Right hindlimb (tissue), 1 donor: ENCODE measurements at places on chromosomes 1 and 21.
A peak's percentile ranks its signal among the peaks of the same experiment; 100 is the strongest.

DNA sequence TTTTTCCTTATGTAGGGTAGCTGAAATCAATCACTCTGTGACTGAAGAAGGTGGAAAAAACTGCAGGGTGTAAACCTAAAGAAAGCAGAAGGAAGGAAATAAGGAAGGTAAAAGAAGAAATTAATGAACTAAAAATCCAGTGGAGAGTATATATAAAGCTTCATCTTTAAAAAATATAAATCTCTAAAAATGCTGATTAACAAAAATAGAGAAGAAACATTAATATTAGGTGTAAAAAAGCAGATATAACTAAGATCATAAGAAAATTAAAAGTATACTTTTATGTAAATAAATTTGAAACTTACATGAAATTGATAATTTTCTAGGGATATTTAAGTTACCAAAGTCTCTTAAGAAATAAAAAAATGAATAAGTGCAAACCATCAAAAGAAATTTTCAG, 159.8 kb downstream of the GALNT2 start:
- no peak for DNase-seq

DNA sequence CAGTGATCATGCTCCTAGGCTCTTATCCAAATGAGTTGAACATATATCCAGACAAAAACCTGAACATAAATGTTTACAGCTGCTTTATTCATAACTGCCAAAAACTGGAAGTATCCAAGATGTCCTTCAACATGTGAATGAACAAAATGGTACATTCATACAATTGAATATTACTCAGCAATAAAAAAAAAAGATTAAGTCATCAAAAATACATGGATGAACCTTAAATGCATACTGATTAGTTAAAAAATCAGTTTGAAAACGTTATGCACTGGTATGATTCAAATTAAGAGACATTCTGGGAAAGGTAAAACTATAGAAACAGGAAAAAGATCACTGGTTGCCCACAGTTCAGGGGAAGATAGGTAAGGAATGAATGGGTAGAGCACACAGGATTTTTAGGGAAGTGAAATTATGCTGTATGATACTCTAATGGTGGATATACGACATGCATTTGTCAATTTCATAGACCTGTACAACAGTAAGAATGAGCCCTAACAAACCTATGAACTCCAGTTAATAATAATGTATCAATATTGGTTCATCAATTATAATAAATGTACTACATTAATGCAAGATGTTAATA, 3.1 kb downstream of the LRRC40 start:
- DNase-seq, result no peak

GRCh38 chr1:177913762-177914540, 55.9 kb downstream of the SEC16B start:
- no peak for DNase-seq

DNA sequence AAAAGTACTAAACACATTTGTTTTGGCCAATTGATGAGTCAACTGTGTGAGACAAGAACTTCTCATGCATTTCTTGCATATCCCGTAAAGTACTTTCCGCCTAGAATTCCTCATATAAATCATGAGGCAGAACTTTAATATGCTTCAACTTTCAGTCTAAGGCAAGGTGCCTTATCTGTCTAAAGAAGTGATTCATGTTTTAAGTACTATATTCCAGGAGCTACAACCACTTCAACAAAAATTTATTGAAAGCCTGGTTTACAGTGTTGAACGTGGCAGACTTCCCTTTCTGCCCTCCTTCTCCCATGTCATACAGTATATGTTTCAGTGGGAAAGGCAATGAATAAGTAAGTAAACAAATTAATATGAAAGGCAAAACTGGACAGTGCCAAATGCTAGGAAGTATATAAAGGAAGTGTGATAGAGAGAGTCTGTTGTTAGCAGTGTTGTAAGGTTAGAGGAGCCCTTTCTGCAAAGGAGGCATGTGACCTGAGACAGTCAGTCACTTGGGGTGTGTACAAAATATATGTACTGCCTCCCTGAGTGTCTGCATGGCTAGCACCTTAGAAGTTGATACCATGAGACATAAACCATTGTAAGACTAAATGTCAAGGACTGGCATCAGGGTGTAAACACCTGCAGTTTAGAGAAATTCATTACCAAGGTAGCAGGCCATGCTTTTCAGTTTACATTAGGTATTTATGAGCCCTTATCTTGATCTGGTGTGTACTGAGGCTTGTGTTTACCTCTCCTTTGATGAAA, 362.2 kb downstream of the SRGAP2C start:
- no peak for DNase-seq

- no peak for DNase-seq
These were observed 8.8 kb upstream of the THEMIS2 start for GRCh38 chr1:27863538-27863915.

- no peak for DNase-seq
These were observed 21.3 kb upstream of the FCRL2 start for GRCh38 chr1:157798211-157798610.

DNA sequence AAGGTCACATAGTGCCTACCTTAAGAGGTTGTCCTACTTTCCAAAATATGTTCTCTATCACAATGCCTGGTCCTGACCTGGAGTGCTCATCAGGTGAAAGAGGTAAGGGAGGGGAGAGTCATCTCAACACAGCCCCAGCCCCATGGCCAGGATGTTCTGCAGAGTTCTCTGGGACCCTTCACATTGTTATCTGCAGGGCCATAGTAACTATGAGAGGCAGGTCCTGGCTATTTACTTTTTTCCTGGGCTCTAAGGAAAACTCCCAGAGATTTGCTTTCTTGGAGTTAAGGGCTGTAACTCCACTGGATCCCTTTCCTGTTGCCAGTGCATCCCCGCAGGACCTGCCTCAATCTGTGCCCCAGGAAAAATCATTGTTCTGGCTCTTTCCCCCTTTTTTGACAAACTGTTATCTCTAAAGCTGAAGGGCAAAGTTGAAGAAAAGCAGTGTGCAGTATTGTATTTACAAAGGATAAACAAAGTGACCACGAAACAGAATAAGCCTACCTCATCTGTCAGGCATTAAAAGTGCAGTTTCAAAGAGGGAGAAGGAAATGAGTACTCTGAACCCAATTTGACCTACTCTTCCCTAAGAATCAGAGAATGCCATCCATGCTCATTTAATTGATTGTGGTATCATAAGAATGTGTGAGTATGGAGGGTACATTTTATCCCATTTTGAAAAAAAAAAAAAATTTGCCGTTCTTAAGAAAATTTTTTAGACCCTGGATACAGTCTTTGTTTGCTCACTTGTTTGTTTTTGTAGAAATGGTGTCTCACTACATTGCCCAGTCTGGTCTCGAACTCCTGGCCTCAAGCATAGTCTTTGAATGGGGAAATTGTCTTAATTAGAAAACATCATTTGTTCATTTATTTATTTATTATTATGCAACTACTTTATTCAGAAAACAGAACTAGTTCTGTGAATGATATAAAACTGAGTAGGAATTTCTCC, 149.6 kb downstream of the RHOU start:
- DNase-seq, result no peak

- no peak for DNase-seq
These were observed 41.9 kb downstream of the NPHP4 start for GRCh38 chr1:5950201-5950895.

- DNase-seq, result no peak
These were observed 37.1 kb upstream of the CR2 start for GRCh38 chr1:207417076-207417475.

DNA sequence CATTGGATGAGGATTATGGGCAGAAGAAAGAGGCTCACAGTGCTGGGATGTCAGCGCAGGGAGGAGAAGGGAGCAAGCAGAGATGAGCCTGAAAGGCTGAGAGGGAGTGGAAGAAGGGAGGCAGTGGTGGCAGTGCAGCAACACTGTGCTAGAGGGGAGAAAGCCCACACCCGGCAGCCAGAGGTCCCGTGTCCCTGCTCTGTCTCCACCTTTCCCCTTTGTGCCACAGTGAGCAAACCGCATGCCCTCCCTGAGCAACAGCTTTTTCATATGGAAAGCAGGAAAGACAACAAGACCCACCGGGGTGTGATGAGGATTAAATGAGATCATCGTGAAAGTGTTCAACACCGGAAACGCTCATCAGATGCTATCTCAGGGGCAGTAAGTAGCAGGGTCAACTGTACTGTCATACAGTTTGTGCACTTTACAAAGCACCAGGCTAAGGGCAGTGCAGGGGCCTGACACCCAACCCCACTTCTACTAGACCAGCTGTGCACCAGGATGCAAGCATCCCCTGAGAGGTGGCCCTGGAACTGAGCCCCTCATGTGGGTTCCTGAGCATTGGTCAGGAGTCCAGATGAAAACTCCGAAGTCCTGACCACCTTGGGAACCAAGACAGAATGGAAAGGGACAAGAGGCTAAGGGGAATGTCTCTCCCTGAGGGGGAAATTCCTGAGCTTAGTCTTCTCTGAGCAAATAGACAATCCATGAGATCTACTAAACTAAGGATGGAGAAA, 9.1 kb downstream of the NHLH1 start:
- DNase-seq, result no peak

- peak; percentile 80 for DNase-seq
These were observed 34.6 kb upstream of the S100A7 start for GRCh38 chr1:153494976-153495535.

GRCh38 chr1:53402891-53403655, 56.1 kb upstream of the DMRTB1 start:
- no peak for DNase-seq

DNA sequence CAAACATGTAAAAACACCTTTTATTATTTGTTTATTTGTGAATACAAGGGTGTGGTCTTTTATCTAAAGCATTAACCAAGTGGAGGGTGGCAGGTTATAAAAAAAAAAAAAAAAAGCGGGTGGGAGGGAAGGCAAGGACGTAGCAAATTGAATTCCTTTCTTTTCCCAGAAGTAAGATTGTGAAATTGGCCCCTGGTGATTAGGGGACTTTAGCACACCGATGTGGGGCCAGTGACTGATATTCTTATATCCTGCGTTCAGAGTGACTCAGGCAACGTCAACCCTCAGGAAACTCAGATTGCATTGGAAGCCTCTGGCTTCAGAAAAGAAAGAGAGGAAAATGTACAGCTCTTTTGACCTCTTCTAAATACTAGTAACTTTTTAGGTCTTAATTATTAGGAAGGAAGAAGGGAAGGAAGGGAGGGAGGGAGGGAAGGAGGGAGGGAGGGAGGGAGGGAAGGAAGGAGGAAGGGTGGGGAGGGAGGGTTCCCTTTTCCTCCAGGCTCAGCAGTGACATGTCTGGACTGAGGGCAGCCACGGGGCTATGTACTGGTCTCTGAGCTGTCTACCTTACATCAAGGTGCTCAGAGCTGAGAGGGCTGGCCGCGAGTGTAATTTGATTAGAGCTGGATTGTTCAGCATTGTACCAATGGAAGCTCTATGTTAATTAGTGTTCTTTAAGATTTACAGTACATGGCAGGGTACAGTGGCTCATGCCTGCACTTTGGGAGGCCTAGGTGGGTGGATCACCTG, 30.2 kb downstream of the EVA1C start:
- DNase-seq, result no peak

- DNase-seq, result no peak
These were observed 32.9 kb downstream of the ARNT start for GRCh38 chr1:150843474-150843873.

DNA sequence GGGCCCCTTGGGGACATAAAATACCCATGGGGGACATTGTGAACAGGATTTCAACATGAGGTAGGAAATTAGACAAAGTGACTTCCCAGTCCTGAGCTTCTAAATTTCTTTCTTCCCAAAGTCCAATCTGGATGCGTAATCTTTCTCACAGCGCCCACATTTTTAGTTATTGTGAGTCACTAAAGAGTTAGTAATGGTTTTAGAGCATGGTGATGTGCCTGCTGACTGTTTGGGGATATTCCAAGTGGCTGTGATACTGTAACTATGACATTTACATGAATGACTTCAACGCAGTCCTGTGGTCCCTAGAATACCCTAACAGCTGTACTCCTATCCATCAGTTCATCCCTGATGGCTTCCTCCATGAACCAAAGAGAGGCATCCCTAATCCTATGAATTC, 224.0 kb upstream of the COA6 start:
- DNase-seq, result no peak

GRCh38 chr21:43775795-43776430, at the start of gene CSTB:
TSS of gene CSTB (minus strand) at chr21:43776308. CDS start at chr21:43776269, 39 bp downstream.
- DNase-seq, result peak; percentile 83

- DNase-seq, result no peak
These were observed 24.1 kb downstream of the BCL9 start for GRCh38 chr1:147565189-147565980.

- no peak for DNase-seq
These were observed 15.6 kb downstream of the SERINC2 start for GRCh38 chr1:31428436-31429221.

DNA sequence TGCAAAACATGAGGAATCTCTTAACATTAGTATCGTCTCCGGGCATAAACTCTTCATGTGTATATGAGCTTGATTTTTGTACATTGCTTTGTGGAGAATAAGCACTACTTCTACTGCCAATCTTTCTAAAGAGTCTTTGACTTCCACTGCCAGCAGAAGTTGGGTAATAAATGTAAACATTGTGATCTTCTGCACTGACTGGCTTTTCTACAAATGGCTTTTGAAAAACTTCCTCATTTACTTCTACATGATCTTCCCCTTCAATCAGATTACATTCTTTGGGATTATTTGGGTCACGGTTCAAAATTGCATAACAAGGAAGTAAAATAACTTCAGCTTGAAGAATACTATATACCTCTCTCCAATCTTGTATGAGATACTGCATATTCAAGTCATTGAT, 30.4 kb upstream of the SLC44A5 start:
- DNase-seq, result no peak

GRCh38 chr1:32316903-32317277, 19.1 kb downstream of the MARCKSL1 start:
- no peak for DNase-seq

- DNase-seq, result no peak
These were observed 49.2 kb downstream of the ASH1L start for GRCh38 chr1:155513300-155513916.

DNA sequence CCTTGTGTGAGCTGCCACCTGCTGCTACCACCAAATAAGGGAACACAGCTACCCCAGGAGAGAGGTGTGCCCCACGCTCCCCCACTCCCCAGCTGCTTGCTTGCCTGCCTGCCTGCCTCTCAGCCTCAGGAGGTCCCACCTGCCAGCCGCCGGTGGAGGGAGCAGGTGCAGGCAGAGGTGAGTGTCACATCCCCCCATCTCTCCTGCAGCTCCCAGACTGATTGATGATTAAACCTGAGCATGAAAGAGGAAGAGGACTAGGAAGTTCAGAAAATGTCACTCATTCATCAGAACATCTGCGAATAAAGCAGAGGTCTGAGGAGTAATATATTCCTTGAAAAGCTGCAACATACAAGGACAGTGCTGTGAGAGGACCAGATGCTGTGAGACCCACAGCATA, 58.6 kb upstream of the HIVEP3 start:
- DNase-seq, result no peak

DNA sequence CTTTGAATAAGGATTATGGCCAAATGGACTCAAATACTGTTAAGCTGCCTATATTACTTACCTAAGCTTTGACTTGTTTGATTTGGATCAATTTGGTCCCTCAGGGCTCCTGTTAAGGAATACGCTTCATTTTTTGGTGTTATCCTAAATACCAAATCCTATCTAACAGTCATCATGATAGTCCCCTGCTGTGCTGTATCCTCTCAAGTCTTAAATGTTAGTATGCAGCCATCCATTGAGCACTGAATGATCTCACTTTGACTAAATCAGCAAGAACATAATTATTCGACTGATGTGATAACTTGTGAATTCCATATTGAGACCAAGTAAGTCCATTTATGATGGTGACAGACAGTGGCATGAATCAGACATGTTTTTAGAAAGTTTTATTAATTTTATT, 53.1 kb upstream of the ATF3 start:
- DNase-seq, result no peak

- DNase-seq, result no peak
These were observed 240.6 kb downstream of the BRINP2 start for GRCh38 chr1:177411381-177411780.

GRCh38 chr1:201172999-201173610, 17.5 kb upstream of the IGFN1 start:
- DNase-seq, result no peak

GRCh38 chr1:8462371-8462892, 144.5 kb downstream of the SLC45A1 start:
- DNase-seq, result no peak
